Femur (tissue), 1 donor: ENCODE measurements at places on chromosomes 1 and 21.

DNA sequence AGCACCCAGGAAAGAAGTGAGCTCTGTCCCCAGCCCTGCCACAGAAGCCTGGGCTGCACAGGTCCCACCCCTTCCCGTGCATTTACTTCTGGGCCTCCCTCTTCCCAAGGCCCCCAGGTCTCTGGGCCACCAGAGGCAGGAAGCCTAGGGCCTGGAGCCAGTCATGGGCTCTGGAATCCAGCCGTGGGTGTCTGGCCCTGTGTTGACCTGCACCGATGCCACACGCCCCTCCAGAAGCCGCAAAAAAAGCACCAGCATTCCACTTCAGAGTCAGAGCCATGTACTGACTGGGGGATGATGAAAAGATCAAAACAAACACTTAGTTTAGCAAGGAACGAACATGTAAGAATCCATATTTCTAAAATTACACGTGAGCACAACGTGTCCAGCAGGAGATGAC, 141.7 kb downstream of the NPHP4 start:
- no peak for DNase-seq

- DNase-seq = no peak
These were observed 113.3 kb upstream of the WNT4 start for GRCh38 chr1:22256213-22256512.

- peak; percentile 74 for DNase-seq
These were observed 425.7 kb upstream of the USP24 start for GRCh38 chr1:55640708-55641473.

GRCh38 chr1:153677718-153678518, 570 bp upstream of the NPR1 start:
- DNase-seq = peak; percentile 58

- DNase-seq = no peak
These were observed 671.4 kb upstream of the ADGRL2 start for GRCh38 chr1:81129366-81129765.

DNA sequence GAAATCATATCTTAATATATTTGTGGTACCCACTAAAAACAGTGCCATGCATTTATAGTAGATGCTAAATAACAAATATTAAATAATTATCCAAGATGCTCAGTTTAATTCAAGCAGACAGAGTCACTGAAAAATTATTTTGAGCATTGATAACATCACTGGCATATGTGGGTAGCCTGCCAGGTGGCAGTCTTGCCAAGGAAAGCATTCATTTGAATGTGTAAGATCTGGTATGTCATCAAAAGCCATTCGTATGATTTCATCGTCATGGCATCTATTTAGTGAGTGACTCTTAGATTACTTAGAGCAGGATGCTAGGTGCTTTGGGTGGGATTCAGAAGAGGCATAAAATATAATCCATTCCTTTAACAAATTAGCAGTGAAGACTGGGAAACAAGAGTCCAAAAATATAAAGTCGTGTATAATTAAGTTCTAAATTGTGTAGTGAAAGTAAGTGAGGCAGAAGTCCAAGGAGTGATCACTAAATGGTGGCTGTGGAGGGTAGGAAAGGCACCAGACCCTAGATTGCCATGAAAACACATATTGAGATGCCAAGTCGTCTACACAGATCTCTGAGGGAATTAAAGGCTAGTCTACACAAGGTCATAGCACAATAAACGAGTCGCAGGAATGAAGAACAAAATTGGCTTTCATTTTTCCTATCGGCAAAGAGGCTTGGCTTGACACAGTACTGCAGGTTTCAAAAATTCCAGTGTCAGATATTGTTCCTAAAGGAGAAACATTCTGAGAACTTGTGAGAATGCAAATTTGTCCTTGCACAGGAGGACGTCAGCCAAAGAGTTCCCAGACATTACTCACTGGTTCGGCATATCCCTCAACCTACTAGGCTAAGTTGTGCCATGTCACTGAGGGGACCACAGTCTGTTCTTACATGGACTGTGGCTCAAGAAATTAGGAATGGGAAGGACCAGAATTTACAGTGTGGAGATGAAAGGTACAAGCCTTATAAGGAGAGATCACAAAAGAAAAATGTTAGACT, 130.8 kb downstream of the LYPLAL1 start:
- DNase-seq = peak; percentile 35

- no peak for DNase-seq
These were observed 559.8 kb downstream of the LMO4 start for GRCh38 chr1:87888446-87888845.

DNA sequence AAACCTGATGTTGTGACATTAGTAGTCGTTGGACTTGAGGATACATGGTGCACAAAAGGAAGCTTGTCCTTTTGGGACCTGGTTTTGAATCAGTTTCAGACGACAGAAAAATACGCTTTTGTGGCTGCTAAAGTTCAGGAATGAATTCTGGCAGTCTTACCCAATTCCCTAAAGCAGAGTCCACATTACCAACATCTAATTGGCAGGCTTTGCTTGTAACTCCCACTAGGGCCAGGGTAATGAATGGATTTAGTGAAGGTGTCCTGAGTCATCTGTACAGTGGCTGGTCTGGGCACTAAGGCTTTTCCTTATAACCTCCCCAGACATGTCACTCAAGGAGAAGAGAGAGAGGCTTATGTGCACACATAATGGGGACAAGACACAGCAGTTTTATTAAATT, 66.2 kb upstream of the RNPC3 start:
- peak; percentile 19 for DNase-seq

DNA sequence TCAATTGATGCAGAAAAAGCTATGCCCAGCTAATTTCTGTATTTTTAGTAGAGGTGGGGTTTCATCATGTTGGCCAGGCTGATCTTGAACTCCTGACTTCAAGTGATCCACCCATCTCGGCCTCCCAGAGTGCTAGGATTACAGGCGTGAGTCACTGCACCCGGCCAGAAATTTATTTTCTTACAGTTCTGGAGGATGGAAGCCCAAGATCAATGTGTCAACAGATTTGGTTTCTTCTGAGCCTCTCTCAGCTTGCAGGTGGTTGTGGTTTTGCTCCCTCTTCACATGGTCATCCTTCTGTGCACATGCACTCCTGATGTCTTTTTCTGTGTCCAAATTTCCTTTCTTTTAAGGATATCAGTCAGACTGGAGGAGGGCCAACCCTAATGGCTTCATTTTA, 35.6 kb downstream of the SHCBP1L start:
- DNase-seq = no peak

DNA sequence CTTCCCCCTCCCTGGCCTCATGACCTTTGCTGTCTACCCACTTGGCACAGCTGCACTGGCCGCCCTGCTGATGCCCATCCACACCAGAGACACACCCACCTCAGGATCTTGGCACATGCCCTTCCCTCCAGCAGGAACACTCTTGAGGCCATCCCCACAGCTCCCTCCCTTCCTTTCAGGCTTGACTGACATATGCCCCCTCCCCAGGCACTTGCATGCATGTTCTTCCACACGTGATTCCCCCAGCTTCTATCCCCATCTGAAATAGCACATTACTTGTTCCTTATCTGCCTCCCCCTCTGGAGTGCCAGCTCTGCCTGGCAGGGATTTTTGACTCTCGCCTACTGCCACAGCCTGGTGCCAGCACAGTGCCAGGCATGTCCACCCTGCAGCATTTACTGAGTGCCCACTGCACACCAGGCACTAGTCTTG, 98.5 kb upstream of the SLC25A33 start:
- DNase-seq = no peak

DNA sequence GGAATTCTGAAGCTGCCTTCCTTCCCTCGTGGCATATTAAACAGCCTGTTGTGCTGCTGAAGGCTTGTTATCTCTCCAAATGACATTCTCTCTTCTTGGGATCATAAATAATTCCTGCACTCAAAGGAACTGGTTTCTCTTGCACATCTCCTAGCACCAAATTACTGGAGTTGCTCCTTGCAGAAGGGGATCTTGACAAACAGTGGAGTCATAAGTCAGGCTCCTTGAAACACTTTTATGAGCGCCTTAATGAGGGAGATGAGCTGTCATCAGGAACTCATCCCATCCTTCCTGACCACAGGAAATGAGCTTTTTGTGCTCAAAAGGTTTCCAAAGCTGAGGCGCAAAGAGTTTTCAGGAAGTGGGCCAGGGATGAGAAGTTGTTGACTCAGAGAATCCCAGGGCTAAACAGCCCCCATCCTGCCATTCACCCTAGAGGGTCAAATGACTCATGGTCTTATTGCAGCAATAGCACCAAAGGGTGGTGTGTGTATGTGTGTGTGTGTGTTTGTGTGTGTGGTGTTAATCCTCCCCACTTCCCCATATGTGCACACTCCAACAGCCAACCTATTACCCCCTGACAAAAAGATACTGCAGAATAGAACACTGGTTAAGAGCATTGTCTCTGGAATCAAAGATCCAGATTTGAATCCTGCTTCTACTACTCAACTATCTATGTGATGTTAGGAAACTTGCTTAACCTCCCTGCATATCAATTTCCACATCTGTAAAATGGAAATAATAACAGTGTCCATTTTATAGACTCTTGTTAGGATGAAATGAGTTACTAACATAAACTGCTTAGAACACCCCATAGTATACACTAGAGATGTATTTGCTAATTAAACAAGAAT, 2.8 kb upstream of the PHC2 start:
- DNase-seq = peak; percentile 53

GRCh38 chr1:52553362-52554266, 722 bp upstream of the TUT4 start:
- DNase-seq = peak; percentile 95

- DNase-seq = no peak
These were observed 824.9 kb downstream of the AMY1C start for GRCh38 chr1:104574620-104575019.

- no peak for DNase-seq
These were observed 431.8 kb downstream of the NEGR1 start for GRCh38 chr1:71850515-71850914.

- DNase-seq = no peak
These were observed 19.1 kb downstream of the DIP2A start for GRCh38 chr21:46477765-46478164.

GRCh38 chr1:170307426-170307825, 161.7 kb downstream of the NTMT2 start:
- no peak for DNase-seq
